Activated CD4-positive, CD25-positive, alpha-beta regulatory T cell treated with anti-CD3 and anti-CD28 coated beads, Interleukin-2, amount 50 U/mL, for 16 hours (primary cell): ENCODE measurements at places on chromosomes 11 and 22.

- no peak for DNase-seq
Observed at GRCh38 chr11:127738771-127739286, 738.3 kb upstream of the KIRREL3 start.

DNA sequence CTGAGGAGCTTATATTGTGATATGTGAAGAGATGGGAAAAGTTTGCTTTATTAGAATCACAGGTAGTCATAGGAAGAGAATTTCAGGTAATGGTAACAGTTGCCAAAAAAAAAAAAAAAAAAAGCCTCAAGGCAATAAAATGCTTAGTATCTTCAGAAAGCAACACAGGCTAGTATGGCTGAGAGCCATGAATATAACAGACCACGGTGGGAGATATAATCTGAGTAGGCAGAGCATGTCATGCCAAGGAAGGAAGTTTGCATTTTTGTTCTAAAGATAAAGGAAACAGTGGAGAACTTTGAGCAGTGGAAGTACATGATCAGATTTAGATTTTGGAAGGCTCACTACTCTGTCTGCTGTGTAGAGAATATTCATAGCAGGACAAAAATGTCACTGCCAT is 211.4 kb downstream of the ETS1 start:
- no peak for DNase-seq

DNA sequence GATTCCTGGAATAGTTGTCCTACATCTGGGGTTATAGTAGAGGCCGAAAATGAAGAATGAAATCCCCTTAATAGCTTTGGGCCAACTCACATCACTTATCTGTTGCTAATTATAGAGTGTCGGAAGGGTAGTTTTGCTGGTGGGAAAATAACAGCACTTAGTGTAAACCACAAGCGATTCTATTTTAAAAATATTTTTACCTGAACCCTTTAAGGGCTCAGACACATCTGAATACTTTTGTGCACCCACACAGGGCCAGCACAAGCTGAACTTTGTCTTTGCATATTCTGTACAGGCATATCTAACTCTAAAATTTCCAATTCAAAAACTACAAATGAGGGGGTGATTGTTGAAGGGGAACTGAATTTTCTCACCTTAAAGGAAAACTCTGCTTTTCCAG is 27.6 kb downstream of the SLC6A5 start:
- no peak for DNase-seq

DNA sequence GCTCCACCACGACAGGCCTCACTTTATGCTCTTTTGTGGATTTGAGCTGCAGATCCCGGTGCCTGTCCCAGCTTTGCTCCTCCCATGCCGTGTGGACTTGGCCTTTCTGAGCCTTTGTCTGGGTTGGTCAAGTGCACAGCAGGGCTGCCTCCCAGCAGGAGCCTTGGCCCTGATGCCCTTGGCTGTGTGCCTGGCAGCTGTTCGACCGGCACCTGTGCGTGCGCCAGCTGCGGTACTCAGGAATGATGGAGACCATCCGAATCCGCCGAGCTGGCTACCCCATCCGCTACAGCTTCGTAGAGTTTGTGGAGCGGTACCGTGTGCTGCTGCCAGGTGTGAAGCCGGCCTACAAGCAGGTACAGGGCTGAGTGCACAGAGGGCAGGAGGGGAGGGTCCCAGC is 46.5 kb downstream of the MYO7A start:
- no peak for DNase-seq

- no peak for DNase-seq
Observed at GRCh38 chr11:118618991-118619375, 11.6 kb downstream of the PHLDB1 start.

GRCh38 chr22:50169181-50169759 is 1.3 kb upstream of the PANX2 start:
- no peak for DNase-seq

GRCh38 chr22:37764622-37765021 is 43.1 kb upstream of the GCAT start:
- no peak for DNase-seq

GRCh38 chr11:93518081-93518480 is 25.1 kb downstream of the SMCO4 start:
- no peak for DNase-seq

- DNase-seq: no peak
Observed at GRCh38 chr22:28464127-28464526, 215.5 kb downstream of the TTC28 start.
